ENCODE measurements at places on chromosomes 6 and 20.

GRCh38 chr6:125562156-125562555 is 187.3 kb upstream of the HEY2 start:
- no peak for DNase-seq

DNA sequence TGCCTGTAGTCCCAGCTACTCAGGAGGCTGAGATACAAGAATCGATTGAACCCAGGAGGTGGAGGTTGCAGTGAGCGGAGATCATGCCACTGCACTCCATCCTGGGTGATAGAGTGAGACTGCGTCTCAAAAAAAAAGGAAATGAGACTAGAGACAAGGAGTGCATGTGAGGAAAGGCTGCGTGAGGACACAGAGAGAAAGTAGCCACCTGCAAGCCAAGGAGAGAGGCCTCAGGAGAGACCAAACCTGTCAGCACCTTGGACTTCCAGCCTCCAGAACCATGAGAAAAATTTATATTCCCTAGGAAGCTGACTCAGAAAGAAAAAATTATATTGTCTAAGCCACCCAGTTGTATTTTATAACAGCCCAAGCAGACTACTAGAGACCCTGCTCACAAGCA is 7.4 kb upstream of the BEND3 start:
- DNase-seq = no peak

- DNase-seq = no peak
Measured at GRCh38 chr6:132973514-132973993, 159.2 kb downstream of the RPS12 start.

DNA sequence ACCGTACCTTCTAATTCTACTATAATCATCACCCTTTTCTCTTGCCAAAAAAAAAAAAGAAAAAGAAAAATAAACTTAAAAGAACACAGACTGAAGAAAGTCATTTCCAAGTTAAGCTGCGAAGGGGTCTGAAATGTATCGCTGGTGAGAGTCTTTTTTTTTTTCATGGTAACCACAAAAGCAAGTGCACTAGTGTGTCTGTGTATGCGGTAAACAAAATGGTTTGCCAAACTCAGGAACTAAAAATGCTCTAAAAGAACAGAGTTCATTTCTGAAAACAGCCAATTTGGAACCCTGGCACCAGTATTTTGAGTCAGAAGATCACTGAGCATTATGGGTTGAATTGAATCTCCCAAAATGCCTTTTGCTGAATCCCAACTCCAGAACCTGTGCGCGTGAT is 46.6 kb downstream of the CDH4 start:
- DNase-seq = no peak

DNA sequence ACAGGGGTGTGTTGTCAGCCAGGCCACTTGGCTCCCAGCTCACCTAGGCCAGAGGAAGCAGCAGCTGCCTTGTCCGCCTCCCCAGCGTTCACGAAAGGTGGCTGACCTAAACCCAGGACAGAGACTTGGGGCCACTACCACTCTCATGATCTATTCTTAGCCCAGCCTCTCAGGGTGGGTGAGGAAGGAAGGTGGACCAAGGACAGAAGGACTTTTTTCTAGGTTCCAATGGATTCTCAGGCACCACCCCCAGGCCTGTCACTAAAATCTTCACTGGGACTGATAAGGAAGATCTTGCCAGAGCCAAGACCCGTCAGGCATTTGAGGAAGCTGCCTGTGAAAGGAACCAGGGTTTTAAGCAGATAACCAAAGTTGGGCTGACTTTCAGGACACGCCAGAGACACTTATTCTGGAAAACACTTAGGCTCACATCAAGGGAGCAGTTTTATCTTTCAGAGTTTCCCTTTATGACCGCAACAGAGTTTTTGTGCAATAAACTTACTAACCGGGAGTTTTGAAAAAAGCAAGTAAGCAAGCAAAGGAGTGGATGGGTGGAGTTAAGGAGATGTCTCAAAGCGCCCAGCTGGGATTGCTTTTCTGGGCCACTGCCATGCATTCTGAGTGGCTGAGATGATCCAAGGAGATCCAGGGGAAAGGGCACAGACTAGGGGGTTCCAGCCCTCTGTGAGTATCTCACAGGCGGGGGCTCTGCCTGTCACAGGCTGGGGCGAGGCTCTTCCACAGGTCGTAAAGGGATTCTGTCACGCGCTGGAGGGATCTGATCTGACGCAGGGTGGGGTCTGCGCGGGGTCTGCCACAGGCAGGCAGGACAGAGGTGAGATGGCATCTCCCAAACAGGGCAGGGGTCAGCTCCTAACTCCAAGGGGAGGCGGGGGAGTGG is 989 bp downstream of the FITM2 start:
- no peak for DNase-seq

GRCh38 chr6:11272491-11273192 is 40.2 kb upstream of the NEDD9 start:
- DNase-seq = no peak
